AG09309 (cell line): ENCODE measurements at places on chromosomes 5 and 9.

- no peak for DNase-seq
These were observed 1.8 kb upstream of the NTRK2 start for GRCh38 chr9:84667571-84668195.

DNA sequence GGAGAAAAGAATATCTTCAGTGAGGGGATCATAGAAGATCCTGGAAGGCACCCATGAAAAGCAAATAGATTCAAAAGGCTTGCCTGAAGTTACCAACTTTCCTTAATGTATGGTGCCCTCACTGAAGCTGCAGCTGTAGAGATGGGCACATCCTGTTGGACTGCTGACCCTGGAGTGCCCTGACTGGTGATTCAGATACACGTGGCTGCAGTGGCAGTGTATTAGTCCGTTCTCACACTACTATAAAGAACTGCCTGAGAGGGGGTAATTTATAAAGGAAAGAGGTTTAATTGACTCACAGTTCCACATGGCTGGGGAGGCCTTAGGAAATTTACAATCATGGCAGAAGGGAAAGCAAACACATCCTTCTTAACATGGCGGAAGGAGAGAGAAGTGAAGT, 80.3 kb downstream of the OSMR start:
- DNase-seq = no peak

GRCh38 chr9:123420592-123421111, 64.7 kb downstream of the CRB2 start:
- no peak for DNase-seq

DNA sequence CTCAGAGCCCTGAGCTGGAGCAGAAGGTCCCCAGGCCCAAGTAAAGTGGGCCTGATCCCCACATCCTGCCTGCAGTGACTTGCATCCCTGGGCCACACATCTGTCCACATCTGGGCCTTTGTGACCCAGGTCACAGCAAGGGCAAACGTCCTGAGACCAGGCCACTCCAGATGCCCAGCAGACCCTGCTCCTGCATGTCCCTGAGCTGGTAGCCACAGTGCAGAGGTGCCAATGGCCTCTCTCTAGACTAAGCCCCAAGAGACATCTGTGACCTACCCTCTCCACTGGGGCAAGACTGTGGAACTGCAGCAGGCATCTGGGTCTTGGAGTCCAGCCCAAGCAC, 2.5 kb downstream of the FLT4 start:
- DNase-seq = no peak

DNA sequence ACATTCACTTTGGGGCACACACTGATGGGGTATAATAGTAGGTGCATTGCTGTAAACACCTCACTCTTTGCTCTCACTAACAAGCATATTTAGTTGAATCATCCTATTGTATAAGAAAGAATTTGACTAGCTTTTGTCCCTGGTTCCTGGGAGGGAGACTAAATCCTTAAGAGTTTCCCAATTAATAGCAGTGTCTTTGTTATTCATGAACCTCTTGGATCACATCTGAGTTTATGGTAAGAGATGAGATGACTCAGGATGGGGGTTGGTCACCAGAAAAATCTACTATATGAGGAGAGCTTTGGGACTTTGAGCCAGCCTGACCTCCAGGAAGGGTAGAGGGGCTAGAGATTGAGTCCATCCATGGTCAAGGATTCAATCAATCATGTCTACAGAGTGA, 56.8 kb downstream of the PUM3 start:
- DNase-seq = peak; percentile 46

GRCh38 chr5:67686746-67687145, 490.1 kb upstream of the CD180 start:
- no peak for DNase-seq

DNA sequence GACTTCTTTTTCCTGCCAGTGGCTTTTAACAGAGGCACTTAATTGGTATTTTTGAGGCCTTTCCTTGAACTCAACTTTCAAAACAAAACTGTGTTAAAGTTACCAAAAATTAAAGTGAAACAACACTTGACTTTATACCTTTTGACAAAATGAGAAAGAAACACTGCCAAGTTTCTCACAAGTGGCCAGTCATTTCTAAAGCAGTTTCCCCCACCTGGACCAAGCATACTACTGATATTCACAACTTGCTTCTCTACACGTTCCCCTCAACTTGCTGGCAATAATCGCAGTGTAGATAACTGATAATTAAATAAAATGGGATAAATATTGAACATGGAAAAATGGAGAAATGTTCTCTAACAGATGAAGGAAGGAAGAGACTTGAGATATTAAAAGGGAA, 135.7 kb downstream of the TLR4 start:
- DNase-seq = no peak

DNA sequence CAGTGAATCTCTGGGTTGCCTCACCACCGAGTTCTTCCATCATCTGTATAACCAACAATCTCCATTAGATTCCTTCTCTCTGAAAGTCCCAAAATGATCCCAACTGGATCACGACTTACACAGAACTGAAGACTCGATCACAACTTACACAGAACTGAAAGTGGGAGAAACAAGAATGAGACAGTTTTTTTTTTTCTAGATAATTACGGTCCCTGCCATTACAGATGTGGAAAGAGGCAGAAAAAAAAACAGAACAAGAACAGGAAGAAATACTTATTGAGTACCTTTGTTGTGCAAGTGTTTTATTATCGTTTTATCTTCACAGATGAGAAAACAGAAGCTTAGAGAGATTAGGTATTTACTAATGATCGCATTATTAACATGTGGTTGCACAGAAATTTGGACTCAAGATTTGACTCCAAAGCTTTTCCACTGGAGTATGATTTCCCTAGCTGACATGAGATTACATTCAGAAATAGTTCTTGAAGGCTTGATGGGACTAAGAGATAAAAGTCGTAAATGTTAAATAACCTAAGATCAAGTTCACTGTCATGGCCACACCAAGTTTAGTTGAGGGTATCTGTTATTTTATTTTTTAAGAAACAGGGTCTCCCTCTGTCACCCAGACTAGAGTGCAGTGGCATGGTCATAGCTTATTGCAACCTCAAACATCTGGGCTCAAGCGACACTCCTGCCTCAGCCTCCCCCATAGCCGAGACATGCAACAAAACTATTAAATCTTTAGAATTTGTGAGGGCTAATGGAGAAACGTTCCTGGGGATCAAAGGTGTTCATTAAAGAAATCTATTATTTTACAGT, 8.9 kb downstream of the PLK2 start:
- DNase-seq = no peak

DNA sequence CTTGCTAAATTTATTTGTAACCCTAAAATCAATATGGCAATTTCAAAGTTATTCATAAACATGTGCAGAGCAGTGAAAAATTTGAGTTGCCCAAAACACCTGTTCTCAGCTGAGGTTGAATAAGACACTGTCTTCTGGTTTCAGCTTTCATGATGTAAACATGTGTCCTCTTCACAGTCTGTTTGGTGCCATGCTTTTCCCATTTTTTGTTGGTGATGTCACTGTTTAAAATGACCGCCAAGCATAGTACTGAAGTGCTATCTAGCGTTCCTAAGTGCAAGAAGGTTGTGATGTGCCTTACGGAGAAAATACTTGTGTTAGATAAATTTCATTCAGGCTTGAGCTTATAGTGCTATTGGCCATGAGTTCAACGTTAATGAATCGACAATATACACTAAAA, 580.8 kb downstream of the ACTL7B start:
- no peak for DNase-seq

- no peak for DNase-seq
These were observed 24.2 kb downstream of the ACSL6 start for GRCh38 chr5:131987251-131987650.

DNA sequence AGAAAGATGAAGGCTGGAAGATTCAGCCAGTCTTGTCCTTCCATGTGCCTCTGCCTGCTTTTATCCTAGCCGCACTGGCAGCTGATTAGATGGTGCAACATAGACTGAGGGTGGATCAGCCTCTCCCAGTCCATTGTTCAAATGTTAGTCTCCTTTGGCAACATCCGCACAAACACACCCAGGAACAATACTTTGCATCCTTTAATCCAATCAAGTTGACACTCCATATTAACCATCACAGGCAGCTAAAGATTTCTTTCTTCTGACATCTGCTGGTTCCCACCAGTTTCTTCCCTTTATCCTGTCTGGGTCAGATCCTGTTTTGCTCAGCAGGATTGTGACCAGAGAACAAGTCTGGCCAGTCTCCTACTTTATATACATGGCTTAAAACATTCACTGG, 276.5 kb upstream of the TYRP1 start:
- no peak for DNase-seq

DNA sequence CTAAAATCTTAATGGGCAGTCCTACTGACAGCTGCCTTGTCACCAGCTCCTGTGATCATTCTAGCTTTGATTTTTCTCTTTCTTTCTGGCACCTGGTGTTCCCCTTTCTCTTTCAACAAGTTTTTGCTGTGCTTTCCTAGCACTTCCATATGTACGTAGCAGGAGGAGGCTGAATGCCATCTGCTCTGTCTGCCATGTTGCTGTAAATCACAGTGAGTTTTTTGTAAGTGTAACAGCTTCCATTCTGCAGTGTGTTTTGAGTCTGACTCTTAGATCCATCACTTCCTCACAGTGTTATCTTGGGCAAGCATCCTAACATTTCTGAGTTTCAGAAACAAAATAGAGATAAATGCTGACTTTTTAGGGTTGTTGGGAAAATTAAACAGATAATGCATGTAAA, 247.9 kb downstream of the DOCK8 start:
- DNase-seq = no peak

GRCh38 chr5:155934964-155935363, 392.0 kb upstream of the SGCD start:
- no peak for DNase-seq

DNA sequence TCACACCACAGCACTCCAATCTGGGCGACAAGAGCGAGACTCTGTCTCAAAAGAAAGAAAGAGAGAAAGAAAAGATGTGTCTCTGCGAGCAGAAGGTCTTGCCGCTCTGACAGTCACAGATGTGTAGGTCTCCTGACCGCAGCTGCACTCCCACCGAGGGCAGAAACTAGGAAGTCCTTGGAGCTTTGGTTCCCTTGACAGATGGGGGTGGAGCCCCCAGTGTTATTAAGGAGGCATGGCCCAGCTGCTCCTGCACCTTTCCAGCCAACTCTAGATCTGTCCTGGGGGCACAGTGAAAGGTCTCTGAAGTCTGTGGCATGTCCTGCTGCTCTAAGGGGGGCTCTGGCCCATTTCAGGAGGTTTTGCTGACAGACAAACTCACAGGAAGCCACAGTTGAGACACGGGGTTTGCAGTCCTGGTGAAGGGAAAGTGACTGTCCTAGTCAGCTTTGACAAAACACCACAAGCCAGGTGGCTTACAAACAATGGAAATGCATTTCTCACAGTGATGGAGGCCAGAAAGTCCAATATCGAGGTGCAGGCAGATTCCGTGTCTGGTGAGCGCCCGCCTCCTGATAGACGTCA, 9.0 kb upstream of the DIPK1B start:
- DNase-seq = no peak

- peak; percentile 49 for DNase-seq
These were observed 16.8 kb downstream of the MGAT1 start for GRCh38 chr5:180785794-180786221.

- no peak for DNase-seq
These were observed 85.5 kb downstream of the AK8 start for GRCh38 chr9:132792547-132792946.
